Activated CD8-positive, alpha-beta memory T cell treated with anti-CD3 and anti-CD28 coated beads for 48 hours (primary cell): ENCODE measurements at places on chromosomes 1 and 21.

DNA sequence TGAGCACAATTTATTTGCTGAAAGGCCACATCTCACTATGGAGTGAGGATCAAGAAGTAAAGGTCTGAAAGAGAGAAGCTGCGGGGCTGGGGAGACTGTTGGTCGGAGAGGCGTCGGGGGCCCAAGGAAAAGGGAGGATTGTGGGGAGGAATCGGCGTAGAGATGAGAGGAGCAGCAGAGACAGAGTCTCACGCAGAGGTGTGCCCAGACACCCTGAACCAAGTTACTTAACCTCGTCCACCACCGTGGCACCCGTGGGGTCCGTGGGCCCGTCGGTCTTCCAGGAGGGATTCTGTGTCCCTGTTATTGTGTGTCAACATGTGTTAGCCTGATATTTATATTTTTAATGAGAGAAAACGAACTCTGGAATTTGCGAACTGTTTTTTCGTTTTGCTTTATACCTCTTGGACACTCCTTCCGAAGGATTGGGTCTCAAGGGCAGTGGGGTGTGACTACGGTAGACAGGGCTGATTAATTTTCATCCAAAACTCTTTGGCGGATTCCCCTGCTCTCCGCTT, 3.8 kb upstream of the NBPF1 start:
- DNase-seq, result no peak

- DNase-seq, result no peak
Measured at GRCh38 chr1:17704176-17704575, 51.0 kb upstream of the ACTL8 start.

DNA sequence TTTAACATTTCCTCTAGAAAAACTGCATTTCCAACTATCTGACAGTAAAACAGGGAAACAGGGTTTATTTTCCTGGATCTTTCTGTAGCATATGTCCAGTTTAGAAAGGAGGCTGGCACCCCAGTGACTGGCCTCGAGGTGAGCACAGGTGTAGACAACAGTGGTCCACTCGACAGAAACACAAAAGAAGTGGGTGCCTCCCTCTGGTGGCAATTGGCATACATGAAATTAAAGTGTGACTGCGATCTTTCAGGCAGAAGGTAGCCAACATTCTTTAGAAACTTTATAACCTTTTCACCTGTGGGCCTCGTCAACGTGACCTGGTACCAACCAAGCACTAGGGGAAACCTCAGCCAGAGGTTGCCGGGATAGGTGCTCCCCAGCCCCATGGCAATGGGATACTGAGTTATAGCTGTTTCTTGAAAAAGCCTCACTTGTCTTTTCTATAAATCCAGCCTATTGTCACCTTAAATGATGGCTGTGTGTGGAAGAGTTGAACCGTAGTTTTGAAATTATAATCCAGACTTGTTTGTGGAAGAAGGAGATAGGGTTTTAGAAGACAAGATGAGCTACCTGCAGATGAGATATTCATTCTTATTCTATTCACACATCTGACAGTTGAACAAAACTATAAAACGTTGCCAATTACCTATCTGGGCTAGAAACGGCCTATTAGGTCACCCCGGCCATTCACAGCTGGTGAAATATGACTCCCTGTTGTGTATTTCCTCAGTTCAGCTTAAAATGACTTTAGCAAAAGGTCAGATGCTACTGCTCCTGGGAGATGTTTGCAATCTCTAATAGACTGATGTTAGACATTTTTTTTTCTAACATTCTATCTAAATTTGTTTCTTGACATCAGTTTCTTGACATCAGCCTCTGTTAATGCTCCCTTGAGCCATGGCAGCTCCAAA, 44.3 kb downstream of the PCP4 start:
- no peak for DNase-seq

GRCh38 chr1:23529146-23530086, 1.6 kb downstream of the E2F2 start:
- DNase-seq, result no peak
